ENCODE measurements at places on chromosomes 2 and 18.
A peak's percentile ranks its signal among the peaks of the same experiment; 100 is the strongest.

DNA sequence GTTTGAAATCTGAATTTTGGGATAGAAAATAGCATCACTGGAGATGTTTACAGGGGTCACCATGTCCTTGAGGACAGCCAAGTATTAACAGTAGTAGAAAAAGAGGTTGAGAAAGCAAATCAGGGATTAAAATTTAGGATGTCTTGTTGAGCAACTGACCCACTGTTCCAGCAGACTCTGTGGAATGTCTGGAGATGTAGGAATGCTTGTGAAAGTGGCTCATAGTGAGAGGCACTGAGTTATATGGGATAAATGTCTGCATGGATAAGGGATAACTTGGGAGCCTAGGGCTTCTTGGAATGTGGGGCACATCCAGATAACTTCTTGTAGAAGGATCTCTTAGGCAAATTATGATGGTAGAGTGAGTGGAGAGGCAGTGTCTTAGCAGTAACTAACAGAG lies 495.0 kb downstream of the TMX3 start:
- DNase-seq, result no peak

DNA sequence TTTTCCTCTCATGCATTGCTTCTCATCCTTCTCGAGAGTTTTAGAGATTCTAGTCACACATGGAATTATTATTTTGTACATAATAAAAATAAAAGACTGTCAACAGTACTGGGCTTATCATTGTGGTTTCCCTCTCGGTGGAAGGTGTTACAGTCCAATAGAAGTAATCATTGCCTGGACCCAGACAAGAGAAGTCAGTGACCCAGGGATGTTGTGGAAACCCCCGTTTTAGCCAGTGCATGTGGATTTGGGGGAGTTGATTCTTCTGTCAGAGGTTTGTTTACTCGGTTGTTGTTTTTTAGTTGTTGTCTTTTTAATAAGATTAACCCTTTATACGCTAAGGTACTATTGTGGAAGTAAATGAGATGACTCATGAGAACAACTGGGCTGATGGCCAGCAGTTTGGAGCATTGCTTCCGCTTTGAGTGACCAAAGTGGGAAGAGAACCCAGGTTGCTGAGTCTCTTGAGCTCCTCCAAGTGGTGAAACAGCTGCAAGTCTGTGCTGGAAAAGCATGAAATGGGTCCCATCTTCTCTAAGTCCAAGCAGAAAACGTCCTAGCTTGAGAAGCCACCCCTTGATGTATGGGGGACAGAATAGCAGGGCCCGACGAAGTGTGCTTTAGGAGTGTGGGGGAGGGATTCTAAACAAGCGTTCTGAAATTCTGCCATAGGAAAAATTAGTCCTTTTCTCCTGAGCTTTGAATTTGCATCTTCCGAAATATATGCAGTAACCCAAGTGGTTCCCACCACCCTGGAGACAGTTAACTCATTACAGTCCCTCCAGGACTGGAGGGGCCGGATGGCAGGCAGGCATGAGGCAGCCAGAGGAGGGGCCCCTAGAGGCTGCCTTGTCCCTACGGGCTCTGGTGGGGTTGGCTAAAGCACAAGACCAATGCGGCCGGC lies 61.8 kb upstream of the GPR45 start:
- no peak for DNase-seq

GRCh38 chr18:35192415-35192814 lies 48.4 kb upstream of the ZNF397 start:
- DNase-seq, result no peak

DNA sequence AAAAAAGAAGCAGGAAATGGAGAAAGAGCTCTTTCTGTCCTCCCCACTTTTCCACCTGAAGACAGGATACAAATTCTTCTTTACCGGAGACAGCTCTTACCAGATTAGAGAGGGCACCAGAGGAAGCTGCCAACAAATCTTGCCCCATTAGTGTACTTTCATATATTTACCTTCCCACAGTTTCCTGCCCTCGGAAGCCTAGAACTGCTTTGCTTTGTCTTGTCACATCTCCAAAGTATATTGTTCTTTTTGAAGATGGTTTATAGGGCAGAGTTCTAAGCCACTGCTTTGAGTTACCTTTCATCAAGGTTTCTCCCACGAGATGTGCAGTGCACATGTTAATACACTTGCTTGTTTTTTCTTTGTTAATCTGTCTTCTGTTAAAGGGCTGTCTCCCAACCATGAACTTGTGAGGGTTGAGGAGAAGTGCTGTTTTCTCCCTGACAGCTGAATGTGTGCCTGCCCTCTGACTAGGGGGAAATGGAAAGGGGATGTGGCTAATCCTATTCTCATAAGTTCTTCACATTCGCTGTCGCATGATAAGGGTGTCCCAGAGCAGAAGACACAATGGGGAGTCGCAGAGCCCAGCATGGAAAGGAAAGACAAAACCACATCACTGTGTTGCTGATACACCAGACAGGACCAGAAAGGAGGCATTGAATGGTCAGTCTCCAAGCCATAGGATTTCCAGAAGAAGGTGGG lies 24.2 kb downstream of the CENPA start:
- no peak for DNase-seq

GRCh38 chr2:216717491-216717901 lies 22.1 kb upstream of the IGFBP5 start:
- DNase-seq, result no peak

- no peak for DNase-seq
Observed at GRCh38 chr2:66495788-66496640, 61.1 kb downstream of the MEIS1 start.

DNA sequence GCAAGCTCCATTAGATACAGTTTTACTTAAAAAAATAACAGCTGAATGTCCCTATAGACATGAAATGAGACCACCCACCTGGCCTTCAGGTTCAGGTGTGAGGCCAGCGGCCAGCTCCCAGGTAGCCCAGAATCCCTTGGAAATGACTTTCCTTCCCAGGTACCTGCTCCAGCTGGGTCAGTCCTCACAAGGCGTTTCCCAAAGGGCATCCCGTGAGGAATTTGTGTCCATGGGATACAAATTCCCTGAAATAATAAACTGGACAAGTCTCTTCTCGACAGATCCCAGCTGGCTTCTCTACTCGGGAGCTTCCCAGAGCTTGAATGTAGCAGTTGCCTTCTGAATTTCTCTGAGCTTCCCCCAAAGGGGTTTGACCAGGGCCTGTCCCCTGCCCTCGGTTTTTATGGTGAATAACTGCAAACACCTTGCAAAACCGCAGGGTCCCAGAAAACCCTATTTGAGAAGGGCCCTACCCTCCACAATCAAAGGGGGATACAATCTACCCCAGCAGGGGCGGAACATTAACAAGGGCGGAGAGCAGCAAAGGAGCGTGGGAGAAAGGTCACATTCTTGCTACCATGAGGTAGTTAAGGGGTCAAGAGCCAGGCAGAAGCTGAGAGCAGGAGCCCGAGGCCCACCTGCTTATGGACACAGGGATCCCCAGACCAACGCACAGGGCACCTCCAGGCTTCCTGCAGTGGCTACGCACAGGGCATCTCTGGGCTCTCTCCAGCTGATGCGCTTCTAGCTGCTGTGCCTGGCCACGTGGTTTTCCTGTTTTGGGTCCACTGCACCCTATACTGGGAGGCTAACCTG lies 107.7 kb downstream of the HDAC4 start:
- DNase-seq, result no peak

DNA sequence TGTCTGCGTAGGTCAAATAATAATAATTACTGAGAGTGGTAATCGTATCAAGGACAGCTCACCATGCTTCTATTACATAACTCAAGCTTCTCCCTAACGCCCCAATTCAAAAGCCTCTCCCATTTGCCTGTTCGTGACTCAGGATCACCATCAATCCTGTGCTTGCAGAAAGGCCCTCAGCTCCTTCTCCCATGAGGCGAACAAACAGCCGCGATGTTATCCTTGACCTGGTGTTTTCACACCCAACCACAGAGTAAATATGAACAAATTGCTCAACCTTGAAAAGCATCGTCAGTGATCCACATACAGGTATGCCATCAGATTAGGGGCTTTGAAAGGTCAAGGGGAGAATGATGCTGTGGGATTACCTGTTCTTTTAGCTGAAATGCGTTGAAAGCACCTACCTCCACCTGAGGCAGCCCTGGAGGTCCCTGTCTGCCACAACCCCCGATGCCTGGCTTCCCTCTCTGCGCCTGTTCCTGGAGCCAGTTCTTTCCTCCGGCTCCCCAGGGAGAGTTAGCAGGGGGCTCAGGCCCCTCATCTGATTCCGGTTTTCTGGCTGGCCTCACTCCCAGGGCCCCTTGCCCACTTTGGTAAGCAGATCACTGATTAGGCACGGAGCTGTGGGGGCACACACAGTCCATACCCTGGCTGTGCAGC lies 39.1 kb upstream of the ODC1 start:
- DNase-seq, result no peak

DNA sequence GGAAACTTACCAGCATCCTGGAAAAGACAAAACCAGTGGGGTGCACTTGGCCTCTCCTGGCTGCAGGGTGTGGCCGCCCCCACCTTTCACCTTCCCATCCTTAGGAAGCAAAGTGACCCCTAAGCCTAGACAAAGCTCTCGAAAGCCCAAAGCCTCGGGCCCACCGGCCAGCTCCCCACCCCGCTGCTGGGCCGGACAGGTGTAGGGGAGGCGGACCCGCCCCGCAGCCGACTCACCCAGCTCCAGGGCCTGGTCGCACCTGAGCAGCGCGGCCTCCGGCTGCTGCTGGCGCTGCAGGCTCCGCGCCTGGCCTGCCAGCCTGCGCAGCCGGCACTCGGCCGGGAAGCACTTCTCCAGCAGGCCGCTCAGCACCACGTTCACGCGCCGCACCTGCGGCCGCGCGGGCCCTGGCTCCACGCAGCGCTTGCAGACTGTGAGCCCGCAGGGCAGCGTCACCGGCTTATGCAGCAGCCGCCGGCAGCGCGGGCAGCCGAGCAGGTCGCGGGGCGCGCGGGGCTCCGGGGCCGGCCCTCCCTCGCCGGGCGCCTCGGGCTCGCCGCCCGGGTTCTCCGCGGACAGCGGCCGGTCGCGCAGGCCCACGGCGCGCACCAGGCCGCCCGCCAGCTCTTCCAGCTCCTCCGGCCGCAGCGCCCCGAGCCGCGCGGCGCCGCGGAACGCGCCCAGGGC lies 979 bp downstream of the LONRF2 start:
- DNase-seq, result no peak

- no peak for DNase-seq
Observed at GRCh38 chr2:187136646-187137045, 287.7 kb upstream of the ZSWIM2 start.

DNA sequence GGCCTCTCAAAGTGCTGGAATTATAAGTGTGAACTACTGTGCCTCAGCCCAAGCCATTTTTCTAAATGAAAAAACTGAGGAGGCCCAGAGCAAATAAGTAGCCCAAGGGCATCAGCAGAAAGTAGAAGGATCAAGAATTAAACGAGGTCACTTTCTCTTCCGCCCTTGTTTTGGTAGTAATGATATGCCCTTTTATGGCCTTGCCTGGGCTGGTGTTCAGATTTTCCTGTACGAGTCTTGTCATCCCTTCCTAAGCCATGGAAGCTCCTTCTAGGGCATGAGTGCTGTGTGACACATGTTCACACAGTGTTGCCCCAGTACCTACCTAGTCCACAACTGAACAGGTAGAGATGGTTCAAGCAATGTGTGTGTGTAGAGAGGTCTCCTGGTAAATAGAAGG lies 6.6 kb downstream of the HPCAL1 start:
- no peak for DNase-seq

GRCh38 chr18:43581936-43582519 lies 304.7 kb upstream of the SYT4 start:
- no peak for DNase-seq

DNA sequence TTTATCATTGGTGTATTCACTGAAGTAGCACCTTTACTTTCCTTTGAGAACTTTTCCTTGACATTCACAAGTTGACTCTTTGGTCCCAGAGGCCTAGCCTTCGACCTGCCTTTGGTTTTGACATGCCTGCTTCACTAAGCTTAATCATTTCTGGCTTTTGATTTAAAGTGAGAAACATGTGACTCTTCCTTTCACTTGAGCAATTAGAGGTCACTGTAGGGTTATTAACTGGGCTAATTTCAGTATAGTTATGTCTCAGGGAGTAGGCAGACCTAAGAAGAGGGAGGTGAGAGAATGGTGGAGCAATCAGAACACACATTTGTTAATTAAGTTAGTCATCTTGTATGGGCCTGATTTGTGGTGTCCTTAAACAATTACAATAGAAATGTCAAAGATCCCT lies 1040.7 kb upstream of the SLC39A10 start:
- no peak for DNase-seq

DNA sequence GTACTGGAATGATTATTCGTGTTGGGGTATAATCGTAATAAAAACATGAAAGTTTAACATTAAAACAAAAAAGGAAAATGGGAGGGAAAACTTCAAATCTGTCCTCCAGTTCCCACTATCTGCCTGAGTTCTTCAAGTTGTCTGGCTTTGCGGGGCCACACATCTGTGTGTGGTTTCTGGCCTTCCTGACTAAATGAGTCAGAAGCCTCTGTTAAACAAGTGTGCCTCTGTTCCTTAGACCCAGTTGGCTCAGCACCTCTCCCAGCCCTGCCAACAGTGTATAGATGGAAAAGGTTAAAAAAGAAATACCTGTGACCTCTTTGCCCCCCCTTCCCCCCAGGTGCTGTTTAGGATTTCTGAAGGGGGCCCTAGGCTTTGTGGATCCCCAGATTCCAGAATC lies 30.2 kb downstream of the XDH start:
- no peak for DNase-seq

DNA sequence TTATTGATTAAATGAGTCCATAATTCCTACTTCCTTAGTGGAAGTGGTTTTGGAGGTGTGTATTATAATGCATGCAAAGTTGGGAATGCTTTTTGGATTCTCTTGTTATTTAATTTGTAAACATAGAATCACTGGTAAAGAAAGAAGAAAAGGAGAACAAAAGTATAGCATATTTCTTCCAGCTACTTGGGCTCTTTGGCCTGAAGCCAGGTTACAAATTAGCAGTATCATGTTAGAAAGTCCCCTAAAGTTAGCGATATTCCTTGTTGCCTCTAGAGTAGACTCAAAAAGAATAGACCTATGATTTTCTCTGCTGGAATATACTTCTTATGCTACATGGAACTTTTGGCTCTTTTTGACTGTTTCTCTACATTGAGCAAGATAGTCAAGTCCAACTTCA lies 60.6 kb upstream of the CD28 start:
- DNase-seq, result no peak

DNA sequence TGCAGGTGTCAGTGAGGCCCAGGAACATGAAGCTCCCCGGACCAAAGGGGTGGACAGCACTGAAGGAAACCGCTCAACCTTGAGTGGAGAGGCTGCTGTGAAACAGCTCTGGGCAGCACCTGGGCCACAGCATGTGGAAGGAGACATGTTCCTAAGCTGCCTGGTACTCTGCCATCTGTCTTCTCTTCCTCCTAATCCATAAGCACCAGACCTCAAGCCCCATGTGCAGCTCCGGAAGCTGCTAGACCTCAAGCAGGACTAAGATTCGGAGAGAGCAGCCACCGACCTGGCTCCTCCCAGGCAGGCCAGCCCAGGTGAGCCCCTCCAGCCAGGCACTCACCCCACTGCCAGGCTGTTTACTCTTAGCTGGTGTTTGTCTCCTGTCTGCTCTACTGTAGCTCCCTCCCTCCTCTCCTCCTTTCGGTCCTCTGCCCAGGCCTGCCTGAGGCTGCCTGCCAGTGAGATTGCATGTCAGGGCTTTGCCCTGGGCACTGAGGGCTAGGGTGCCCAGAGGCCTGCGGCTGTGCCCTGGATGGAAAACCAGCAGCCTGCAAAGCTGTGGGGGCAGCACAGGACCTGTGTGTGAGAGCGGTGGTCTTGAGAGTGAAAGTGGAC lies 53.7 kb downstream of the BCL11A start:
- DNase-seq, result peak; percentile 65

GRCh38 chr2:215726070-215726469 lies 287.3 kb downstream of the MREG start:
- no peak for DNase-seq

- DNase-seq, result no peak
Observed at GRCh38 chr2:64768491-64769005, 114.8 kb upstream of the SERTAD2 start.
